ENCODE measurements at places on chromosomes 13 and 19.

- no peak for DNase-seq
Observed at GRCh38 chr13:22214184-22214583, 543.3 kb downstream of the FGF9 start.

DNA sequence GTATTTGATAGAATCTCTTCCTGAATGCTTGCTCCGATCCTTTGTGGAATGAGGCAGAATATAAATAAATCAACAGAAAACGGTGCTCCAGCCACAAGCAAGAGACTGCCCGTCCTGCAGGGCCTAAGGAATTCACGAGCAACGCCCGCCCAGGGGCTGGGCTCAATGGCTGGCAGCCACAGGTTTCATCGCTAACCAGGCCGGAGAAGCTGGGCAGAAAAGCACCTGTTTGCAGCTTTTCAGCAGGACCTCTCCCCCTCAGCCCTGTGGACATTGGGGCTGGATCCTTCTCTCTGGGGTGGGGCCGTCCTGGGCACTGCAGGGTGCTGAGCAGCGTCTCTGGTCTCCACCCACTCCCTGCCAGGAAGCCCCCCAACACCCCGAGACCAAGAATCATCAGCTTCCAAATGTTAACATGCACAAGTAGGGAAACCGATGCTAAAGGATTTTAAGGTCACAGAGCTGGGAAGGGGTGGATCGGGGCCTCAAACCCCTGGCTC lies 102.5 kb downstream of the GADD45B start:
- DNase-seq, result no peak

DNA sequence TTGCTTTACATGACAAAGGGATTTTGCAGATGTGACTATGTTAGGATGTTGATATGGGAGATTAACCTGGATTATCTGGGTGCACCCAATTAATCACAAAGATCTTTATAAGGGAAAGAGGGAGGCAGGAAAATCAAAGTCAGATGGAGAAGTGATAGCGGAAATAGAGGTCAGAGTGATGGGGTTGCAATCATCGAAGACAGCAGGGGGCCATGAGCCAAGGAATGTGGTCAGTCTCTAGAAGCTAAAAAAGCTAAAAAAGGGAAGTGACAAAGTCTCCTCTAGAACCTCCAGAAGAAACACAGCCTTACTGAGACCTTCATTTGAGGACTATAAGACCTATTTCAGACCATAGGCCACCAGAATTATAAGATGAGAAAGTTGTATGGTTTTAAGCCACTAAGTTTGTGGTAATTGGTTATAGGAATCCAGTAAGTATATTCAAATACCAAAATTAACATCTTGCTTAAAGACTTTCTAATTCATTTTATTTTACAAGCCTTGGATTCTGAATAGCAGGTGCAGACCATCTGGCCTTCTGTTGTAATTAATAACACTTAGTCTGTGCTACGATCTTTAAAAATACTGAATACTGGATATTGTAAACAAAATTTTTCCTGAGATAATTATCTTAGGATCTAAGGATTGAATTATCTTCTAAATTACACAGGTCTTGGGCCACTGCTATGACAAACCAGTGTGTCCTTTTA lies 493.4 kb upstream of the PCDH20 start:
- no peak for DNase-seq

DNA sequence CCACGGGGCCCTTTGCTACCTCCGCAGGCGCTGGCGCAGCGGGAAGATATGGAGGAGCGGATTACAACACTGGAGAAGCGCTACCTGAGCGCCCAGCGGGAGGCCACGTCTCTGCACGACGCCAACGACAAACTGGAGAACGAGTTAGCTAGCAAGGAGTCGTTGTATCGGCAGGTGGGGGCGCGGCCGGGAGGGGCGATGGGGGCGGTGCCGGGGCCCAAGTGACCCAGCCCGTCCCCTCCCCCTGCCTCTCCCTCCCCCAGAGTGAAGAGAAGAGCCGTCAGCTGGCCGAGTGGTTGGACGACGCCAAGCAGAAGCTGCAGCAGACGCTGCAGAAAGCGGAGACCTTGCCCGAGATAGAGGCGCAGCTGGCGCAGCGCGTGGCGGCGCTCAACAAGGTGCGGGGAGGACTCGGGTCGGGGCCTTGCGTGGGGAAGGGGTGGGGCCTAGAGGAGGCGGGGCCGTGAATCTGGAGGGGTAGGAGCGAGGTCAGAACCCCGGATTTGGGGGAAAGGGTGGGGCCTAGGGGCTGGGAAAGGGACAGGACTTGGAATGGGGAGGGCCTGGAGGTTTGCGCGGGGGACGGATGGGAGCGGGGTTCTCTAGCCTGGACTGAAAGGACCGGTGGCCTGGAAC lies 13.7 kb downstream of the PPFIA3 start:
- no peak for DNase-seq

GRCh38 chr19:46731007-46731501 lies 14.1 kb upstream of the PRKD2 start:
- DNase-seq, result peak; percentile 86

DNA sequence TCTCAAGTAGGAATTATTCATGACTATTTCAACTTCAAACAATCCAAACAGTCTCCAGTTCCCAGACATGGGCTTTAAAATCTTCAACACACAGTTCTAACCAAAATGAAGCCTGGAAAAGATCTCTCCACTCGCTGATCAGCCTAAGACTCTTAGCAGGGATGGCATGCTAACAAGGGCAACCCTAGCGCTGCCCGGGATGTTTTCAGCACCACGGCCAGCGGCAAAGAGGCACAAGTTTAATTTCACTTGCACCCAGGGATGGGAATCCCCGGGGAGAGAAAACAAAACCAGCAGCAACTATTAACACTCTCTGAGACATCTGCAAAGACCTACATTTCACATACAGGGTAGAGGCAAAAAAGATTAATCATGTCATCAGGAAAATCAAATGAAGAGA lies 43.0 kb downstream of the CACNA1A start:
- DNase-seq, result no peak

DNA sequence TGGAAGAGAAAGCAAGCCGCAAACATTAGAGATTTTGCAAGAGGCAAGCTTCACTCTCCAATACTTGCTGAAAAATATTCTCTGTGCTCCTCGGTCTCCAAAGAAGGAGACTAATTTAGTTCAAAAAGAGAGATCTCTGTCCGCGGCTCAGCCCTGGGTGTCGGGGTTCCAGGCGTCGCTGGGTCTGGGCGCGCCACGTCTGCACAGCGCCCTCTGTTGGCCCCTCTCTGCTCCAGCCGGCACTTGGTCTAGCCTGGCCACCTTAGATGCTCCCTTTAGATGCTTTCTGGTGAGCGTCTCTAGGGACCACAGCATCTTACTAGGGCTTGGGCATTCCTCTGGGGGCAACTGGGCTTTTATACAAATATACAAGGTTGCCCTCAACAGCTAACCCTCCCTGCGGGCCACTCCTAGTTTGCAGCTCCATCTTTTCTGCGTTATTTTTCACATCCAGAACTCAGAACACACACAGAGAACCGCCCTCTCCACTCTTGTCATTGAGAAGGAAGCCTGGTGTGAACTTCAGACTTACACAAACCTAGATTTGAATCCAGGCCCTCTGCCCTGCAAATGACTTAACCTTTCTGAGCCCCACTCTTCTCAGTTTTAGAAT lies 78.3 kb downstream of the CYSLTR2 start:
- peak; percentile 61 for DNase-seq

- DNase-seq, result no peak
Observed at GRCh38 chr13:74027161-74027779, 106.9 kb downstream of the KLF12 start.

GRCh38 chr13:37319031-37319443 lies 213.6 kb upstream of the CSNK1A1L start:
- DNase-seq, result no peak

- no peak for DNase-seq
Observed at GRCh38 chr13:74251778-74252519, 117.7 kb upstream of the KLF12 start.

GRCh38 chr19:39014037-39014436 lies 18.3 kb downstream of the FBXO27 start:
- no peak for DNase-seq

DNA sequence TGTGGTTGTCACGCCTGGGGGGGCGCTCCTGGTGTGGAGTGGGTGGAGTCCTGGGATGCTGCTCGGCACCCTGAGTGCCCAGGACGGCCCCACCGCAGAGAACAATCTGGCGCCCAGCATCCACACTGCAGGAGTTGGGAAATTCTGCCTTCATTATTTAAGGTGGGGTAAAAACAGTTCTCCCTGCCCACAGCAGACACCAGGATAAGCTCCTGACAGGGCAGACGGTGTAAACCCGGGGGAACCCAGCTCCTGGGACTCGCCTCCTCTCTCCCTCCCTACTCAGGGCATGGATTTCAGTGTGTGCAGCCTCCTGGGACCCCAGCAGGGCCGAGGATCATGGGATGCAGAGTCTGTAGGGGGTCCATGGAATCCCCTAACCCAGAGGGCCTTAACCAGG lies 7.7 kb upstream of the WDR18 start:
- no peak for DNase-seq

- no peak for DNase-seq
Observed at GRCh38 chr13:106633321-106633720, 65.4 kb upstream of the ARGLU1 start.

DNA sequence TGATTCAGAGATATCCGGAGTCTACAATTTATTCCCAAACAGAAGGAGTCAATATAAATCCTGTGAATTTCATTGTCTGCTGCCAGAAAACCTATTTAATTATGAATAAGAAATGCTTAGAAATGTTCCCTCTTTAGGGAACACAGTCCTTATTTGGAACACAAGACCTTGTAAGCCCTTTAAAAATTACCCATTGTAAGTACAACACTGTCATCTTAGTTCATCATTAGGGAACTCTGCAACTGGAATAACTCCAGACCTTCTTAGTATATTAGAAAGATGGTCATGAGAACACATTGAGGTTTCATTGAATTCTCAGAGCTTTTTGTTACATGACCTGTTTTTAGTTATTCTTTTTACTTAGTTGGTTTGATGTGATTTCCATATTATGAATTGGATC lies 548.5 kb upstream of the KLF12 start:
- no peak for DNase-seq
